ENCODE measurements at places on chromosomes 12 and 14.

GRCh38 chr12:44859998-44860689, 16.0 kb downstream of the NELL2 start:
- no peak for DNase-seq

DNA sequence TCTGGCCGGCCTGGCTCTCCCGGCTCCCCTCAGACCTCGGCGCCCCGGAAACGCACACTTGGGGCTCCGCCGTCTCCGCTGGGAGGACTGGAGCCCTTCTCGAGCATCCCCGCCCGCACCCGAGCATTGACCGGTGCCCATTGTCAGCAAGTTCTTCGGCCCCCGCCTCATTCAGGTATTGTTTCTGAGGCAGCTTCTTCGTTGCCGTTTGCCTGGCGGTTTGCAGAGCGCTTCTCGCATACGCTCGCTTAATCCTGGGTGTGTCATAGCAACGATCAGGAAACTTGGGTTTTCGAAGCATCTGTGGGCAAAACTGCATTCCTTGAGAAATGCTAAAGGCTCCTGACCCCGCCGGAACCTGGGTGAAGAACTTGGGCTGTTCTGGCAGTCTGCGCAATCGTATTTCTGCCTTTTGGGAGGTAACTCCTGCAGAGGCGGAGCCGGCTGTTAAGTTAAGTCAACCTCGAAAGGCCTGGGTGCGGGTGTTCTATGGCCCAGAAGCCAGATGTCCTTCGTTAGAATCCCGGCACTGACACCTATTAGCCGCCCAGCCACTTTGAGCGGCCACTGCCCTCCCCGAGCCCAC, 518 bp downstream of the GSKIP start:
- peak; percentile 39 for DNase-seq

DNA sequence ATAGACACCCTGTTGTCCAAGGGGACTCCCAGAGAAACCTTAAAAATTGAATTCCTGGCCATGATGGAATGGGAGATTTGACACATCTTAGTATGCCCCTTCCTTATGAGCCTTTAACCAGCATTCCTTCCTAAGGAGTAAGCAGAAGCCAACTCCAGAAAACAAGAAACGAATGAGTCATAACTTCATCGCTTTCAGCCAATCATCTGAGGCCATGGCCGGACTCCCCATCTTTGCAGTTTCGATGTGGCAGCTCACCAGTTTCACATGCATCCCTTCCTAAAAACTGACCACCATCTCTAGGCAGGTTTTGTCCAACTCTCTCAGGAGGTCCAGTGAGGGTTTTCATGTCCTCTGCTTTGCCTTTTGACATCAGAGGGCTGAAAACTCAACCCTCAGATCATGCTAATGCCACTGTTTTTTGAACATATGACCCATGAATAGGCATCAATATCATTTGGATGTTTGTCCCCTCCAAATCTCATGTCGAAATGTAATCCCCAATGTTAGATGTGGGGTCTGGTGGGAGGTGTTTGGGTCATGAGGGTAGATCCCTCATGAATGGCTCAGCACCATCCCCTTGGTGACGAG, 19.9 kb downstream of the DAAM1 start:
- no peak for DNase-seq

- DNase-seq = no peak
Measured at GRCh38 chr12:108273217-108273616, 65.9 kb downstream of the CMKLR1 start.

DNA sequence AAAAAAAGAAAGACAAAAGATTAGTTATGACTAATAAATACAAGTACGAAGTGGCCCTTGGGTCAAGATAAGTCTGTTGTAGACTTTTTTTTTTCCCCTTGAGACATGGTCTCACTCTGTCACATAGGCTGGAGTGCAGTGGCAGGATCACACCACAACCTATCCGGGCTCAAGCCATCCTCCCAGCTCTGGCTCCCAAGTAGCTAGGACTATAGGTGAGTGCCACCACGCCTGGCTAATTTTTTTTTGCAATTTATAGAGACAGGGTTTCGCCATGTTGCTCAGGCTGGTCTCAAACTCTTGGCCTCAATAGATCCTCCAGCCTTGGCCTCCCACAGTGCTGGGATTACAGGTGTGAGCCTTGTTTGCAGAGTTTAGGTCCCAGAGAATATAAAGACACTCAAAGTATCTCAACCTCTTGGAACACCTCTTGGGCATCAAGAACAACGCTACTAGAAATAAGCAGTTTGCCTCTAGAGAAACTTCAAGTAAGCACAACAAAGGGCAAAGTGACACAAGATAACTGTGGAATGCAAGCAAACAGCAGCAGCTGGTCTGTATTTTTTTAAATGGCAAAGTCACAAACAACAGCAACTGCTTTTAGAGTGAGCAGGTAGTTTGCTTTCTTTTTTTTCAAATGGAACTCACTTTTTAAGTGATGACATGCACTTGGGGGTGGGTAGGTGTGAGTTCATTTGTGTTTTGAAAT, 3.9 kb upstream of the MDM2 start:
- no peak for DNase-seq

- DNase-seq = no peak
Measured at GRCh38 chr14:76426161-76426696, 50.3 kb downstream of the ESRRB start.

- no peak for DNase-seq
Measured at GRCh38 chr14:63283884-63284248, 34.9 kb downstream of the GPHB5 start.

- no peak for DNase-seq
Measured at GRCh38 chr12:84537666-84538065, 374.9 kb downstream of the SLC6A15 start.

DNA sequence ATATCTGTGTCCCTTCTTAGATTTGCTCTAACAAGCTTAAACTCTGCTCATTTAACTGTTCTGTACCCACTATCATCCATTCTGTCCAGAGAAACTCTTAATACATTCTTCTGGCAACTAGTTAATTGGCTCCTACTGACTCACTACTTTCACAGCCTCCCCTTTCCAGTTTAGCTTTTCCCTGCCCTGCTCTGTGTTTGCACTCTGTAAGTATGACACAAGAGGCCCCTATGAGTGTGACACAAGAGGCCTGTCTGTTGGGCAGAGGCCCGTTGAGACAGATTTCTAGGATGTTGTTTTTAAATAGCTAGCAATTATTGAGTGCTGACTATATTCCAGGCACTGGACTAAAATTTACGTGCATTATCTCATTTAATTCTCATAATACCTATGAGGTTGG, 246.0 kb upstream of the DAAM1 start:
- DNase-seq = no peak

DNA sequence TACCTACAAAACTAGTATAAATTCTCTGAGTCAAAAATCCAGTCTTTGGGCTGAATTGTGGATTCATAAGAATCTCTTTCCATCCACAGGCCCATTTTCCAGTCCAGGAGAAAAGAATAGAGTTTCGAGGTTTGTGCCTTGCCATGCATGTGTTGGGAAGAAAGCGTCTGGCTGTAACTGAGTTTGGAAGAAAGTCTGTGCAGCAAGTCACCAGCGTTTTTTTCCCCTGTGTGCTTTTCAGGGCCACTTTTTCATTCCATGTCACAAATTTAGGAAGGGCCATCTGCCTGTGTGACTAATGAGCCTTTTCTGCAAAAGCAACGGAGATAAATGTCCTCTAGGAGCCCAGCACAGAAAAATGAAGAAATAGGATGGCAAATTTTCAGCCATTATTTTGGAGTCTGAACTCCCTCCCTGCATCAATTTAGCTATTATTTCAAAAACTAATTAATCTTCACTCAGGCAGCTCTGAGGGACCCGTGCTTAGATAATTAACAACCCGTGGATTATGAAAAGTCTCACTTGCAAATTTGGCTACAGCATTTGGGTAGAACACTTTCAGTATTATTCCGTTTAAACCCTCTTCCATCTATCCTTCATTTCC, 261.5 kb downstream of the SUDS3 start:
- DNase-seq = no peak

- DNase-seq = no peak
Measured at GRCh38 chr12:107014055-107014454, 27.1 kb upstream of the MTERF2 start.

- DNase-seq = no peak
Measured at GRCh38 chr14:94644102-94644535, 31.9 kb downstream of the SERPINA3 start.

GRCh38 chr12:61369241-61369910, 890.8 kb upstream of the USP15 start:
- DNase-seq = no peak

- no peak for DNase-seq
Measured at GRCh38 chr14:60637479-60638315, 11.6 kb downstream of the SIX1 start.

DNA sequence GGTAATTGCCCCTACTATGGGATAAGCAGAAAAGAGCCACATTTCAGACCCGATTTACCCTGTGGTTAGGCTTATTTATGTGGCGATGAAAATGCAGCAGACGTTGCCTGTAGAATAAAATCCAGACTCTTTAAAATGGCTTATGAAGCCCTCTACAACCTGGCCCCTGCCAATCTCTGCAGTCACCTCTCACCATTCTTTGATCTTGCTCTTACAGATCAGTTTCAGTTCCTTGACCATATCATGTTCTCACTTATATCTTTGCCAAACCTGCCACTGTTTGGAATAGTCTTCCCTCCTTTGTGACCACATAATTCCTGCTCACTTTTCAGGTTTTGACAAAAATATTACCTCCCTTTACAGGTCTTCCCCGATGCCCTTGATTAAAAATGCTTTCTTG, 264.3 kb upstream of the GARIN6 start:
- no peak for DNase-seq

GRCh38 chr12:130423136-130423535, 85.4 kb downstream of the PIWIL1 start:
- no peak for DNase-seq

Measured in GM10248 (cell line).